AG04449 (cell line): ENCODE measurements at places on chromosomes 5 and 9.
A peak's percentile ranks its signal among the peaks of the same experiment; 100 is the strongest.

- no peak for DNase-seq
Observed at GRCh38 chr9:113477058-113477457, 13.5 kb downstream of the RGS3 start.

GRCh38 chr5:173735184-173735583 is 118.7 kb upstream of the BOD1 start:
- no peak for DNase-seq

GRCh38 chr9:14670718-14671117 is 22.5 kb downstream of the ZDHHC21 start:
- DNase-seq: no peak

DNA sequence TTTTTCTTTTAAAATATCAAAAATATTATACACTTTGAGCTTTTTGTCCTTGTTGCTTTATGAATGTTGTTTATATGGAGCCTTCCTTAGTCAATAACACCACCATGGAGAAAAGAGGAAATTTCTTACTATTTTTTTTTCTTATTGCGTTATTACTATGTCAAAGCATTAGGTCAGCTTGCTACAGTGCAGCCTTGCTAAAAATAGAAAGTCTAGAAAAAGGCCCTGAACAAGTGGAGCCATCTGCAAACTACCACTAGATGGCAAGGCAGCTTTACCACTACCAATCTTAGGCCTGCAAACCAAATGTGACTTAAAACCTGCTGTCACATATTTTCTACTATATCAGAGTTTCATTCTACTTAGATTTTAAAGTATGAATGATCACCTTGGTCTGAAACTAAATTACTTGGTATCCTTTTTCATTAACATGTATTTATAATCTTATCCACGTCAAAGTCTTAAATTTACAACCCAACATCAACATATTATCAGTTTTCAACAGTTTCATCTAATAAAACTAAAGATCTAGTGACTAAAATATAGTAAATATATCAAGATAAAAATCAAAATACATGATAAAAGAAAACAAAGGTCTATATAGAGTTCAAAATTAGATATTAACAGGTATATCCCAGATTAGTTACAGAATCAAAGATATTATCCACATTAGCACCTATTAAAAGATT is 113.1 kb upstream of the ACOT12 start:
- DNase-seq: peak; percentile 71

DNA sequence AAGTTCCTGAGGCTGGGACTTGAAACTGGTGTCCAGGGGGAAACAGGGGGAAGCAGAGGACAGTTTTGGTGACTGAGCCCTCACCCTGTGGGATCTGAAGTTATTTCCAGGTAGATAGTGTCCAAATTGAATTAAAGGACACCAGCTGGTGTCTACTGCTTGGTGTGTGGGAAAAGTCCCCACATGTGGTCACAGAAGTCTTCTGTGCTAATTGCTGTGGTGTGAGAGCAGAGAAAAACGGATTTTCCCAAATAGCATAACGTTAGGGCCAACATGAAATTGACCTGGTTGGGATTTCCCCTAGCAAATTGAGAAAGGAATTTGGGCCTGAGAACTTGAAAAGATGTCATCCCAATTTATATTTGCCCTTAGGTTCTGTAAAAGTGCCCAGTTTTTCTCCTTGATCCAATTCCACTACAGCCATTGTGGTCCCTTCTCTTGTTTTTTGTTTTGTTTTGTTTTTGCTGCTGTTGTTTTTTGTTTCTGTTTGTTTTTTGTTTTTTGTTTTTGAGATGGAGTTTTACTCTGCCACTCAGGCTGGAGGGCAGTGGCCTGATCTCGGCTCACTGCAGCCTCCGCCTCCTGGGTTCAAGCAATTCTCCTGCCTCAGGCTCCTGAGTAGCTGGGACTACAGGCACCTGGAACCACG is 5.6 kb upstream of the STARD4 start:
- DNase-seq: no peak
